ENCODE measurements at places on chromosomes 11 and 22. TPM values are rescaled to one million over a fixed set of nuclear protein-coding genes. Genes with fewer than 3 reads are reported as not detected.

HOATZ gene
- not detected for total RNA-seq

SMC1B gene
- under 0.01 TPM for total RNA-seq

MAJIN gene
- total RNA-seq, result not detected

PARVB gene
- 45.6 TPM for total RNA-seq

OR5B21 gene
- total RNA-seq, result not detected

PHOX2A gene
- not detected for total RNA-seq

TBX10 gene
- not detected for total RNA-seq

CREB3L1 gene
- total RNA-seq, result 19.9 TPM
